Right atrium auricular region (tissue), 2 donors: ENCODE measurements at places on chromosomes 3 and 15.
A peak's percentile ranks its signal among the peaks of the same experiment; 100 is the strongest.

- no peak for DNase-seq
Observed at GRCh38 chr3:107797586-107797985, 274.8 kb downstream of the BBX start.

DNA sequence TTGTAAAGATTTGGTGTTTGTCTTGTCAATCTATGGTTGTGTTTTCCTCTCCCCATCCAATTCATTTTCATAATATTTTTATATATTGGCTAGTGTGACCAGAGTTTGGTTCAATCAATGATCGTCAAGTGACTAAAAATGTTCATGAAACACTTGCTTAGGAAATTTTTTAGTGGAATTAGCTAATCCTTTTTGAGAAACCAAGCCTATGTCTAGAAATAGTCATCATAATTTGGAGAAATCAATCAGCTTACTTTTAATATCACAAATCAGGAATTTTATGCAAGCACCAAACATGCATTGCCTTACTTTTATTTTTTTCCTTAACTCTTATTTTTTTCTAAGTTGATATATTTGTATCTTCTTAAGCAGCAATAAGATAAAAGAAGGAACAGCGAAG lies 403.1 kb upstream of the TBL1XR1 start:
- DNase-seq, result no peak

- DNase-seq, result peak; percentile 83
Observed at GRCh38 chr15:84747416-84748273, 747 bp upstream of the ZNF592 start.

- no peak for DNase-seq
Observed at GRCh38 chr3:18489939-18490338, 64.8 kb upstream of the SATB1 start.

DNA sequence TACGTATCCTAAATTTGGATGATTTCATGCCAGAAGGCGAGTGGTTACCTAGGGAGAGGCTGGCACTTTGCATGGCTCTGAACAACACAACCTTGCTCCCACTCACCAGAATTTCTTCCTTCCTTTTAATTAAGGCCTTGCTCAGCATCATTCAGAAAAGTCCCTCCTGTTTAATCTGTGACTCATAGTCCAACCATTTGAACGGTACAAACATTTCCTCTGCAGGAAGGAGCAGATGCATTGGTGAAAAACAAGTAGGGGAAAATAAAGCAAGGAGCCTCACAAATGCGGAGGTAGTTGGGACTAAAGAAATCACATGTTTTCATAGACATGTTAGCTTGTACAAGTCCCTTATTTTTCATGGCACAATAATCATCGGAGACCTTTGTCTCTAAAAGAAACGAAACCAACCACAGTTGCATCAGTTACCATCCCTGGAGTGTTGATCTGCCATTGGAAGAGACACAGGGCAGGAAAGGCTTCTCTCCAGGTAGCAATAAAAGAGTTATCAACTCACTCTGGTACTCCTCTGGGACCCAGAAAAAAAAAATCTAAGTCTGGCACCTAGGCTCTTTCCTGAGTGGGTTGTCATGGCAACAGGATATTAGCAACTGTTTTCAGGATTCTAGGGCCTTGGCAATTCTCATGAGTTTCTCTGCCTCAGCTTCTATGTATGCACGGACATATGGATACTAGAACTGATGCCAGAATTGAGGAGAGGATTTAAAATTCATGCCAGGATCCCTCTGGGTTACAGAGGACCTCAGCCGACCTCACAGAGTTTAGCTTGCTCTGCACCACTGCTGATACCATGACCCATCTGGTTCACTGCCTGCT lies 255.4 kb upstream of the ARPP21 start:
- DNase-seq, result no peak

GRCh38 chr3:192275741-192276355 lies 451.5 kb downstream of the FGF12 start:
- no peak for DNase-seq

DNA sequence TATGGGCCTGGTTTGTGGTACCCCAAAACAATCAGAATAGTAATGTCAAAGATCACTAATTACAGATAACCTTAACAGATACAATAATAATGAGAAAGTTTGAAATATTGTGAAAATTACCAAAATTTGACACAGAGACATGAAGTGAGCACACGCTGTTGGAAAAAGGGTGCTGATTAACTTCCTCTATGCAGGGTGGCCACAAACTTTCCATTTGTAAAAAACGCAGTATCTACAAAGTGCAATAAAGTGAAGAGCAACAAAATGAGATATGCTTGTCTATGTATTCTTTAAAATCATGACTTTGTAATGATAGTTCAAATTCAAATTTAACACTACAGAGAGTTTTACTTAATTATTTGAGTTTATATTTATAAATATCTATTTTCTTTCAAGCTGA lies 7.6 kb upstream of the TIGIT start:
- no peak for DNase-seq

GRCh38 chr3:172799246-172799645 lies 48.7 kb downstream of the ECT2 start:
- no peak for DNase-seq

- no peak for DNase-seq
Observed at GRCh38 chr3:191529992-191530391, 69.0 kb downstream of the PYDC2 start.
